Stimulated activated CD8-positive, alpha-beta memory T cell treated with anti-CD3 and anti-CD28 coated beads, Interleukin-2, amount 100 ng/mL, for 48 hours (primary cell): ENCODE measurements at places on chromosomes 3 and 15.

GRCh38 chr3:194275291-194275690 is 75.8 kb downstream of the CPN2 start:
- no peak for DNase-seq

- no peak for DNase-seq
These were observed 46.1 kb downstream of the BTD start for GRCh38 chr3:15647611-15648167.

GRCh38 chr3:151183265-151183671 is 19.7 kb downstream of the GPR171 start:
- no peak for DNase-seq

- no peak for DNase-seq
These were observed 98.2 kb upstream of the NR2E3 start for GRCh38 chr15:71712182-71712581.

DNA sequence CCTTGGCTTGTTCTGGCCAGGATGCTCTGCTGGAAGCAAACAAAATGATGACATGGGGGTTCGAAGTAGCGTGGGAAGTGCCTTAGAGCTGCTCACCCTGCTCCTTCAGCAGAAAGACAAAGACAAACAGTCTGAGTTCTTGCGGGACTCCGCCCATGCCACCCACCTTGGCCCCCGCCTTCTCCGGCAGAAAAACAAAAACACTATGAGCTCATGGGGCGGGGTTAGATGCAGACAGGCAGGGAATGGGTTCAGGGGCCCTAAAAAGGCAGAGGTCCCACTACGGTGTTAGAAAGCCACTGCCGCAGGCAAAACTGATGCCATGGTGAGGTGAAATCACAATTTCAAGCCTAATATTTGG is 9.7 kb upstream of the NCKIPSD start:
- DNase-seq, result no peak

- no peak for DNase-seq
These were observed 19.1 kb upstream of the ADGRG7 start for GRCh38 chr3:100590114-100590839.

- DNase-seq, result no peak
These were observed 173.2 kb downstream of the THSD4 start for GRCh38 chr15:71288348-71288955.
